Endothelial cell of umbilical vein (primary cell): ENCODE measurements at places on chromosomes 12 and 14. TPM values are rescaled to one million over a fixed set of nuclear protein-coding genes. Genes with fewer than 3 reads are reported as not detected.

DNA sequence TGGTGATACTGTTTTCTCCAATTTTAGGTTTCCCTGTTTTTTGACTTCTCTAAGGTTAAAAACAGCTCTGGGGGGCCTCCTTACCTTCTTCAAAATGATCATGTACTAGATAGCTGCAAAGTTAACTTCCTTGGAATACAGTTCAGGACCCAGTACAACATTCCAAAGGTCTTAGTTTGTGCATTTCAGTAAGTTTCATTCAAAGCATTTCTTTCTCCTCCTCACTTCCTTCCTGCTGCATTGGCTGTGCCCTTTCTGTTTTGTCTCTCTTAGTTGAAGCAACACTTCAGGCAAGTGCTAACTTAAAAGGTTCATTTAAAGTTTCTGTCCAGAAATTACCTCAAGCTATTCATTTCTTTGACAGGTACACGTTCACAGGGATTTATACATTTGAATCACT is 95.7 kb downstream of the SCN8A start:
- peaks cover 2% of the 10 kb centered on the region for H3K36me3 ChIP-seq
- no peaks in the 10 kb centered on the region for H3K27me3 ChIP-seq
- DNase-seq, result peak; percentile 71

The PFKM gene
- total RNA-seq, result 74.4 and 76.7 TPM in 2 replicates

- H3K4me1 ChIP-seq, result peaks cover 12% of the 10 kb centered on the region
- no peaks in the 10 kb centered on the region for H3K27me3 ChIP-seq
- H3K36me3 ChIP-seq, result no peaks in the 10 kb centered on the region
- H3K4me3 ChIP-seq, result no peak overlapping the region
Observed at GRCh38 chr14:85241022-85241855, 288.7 kb upstream of the FLRT2 start.

- no peaks in the 10 kb centered on the region for H3K36me3 ChIP-seq
- DNase-seq, result no peak
- H3K4me3 ChIP-seq, result no peak overlapping the region
- no peaks in the 10 kb centered on the region for H3K27me3 ChIP-seq
- no peak overlapping the region for H3K27ac ChIP-seq
Observed at GRCh38 chr12:89779090-89779489, 70.5 kb upstream of the ATP2B1 start.

The CLEC9A gene
- not detected in 2 replicates for total RNA-seq

GRCh38 chr14:21136024-21136423 is 19.8 kb downstream of the OR5AU1 start:
- no peaks in the 10 kb centered on the region for H3K4me1 ChIP-seq
- no peaks in the 10 kb centered on the region for H3K36me3 ChIP-seq
- peak; percentile 21 for DNase-seq
- H3K27me3 ChIP-seq, result no peaks in the 10 kb centered on the region
